ENCODE measurements at places on chromosomes 7 and 10. TPM values are rescaled to one million over a fixed set of nuclear protein-coding genes. Genes with fewer than 3 reads are reported as not detected.
A peak's percentile ranks its signal among the peaks of the same experiment; 100 is the strongest.

GRCh38 chr7:88302486-88302885, 4.2 kb downstream of the STEAP4 start:
- no peak for DNase-seq

- DNase-seq = no peak
These were observed 277.8 kb downstream of the EXOC4 start for GRCh38 chr7:133530682-133531081.

- DNase-seq = peak; percentile 69
These were observed 24.7 kb upstream of the MTPAP start for GRCh38 chr10:30373596-30374327.

- no peak for DNase-seq
These were observed 50.9 kb upstream of the SCIN start for GRCh38 chr7:12519682-12520009.

GRCh38 chr10:132835848-132836233, 49.9 kb upstream of the NKX6-2 start:
- DNase-seq = no peak

- DNase-seq = no peak
These were observed 93.2 kb upstream of the SAMD8 start for GRCh38 chr10:75018251-75018650.

- DNase-seq = no peak
These were observed 4.1 kb upstream of the BMPER start for GRCh38 chr7:33901199-33901598.

GRCh38 chr7:141534757-141535737, 16.2 kb upstream of the AGK start:
- no peak for DNase-seq

DNA sequence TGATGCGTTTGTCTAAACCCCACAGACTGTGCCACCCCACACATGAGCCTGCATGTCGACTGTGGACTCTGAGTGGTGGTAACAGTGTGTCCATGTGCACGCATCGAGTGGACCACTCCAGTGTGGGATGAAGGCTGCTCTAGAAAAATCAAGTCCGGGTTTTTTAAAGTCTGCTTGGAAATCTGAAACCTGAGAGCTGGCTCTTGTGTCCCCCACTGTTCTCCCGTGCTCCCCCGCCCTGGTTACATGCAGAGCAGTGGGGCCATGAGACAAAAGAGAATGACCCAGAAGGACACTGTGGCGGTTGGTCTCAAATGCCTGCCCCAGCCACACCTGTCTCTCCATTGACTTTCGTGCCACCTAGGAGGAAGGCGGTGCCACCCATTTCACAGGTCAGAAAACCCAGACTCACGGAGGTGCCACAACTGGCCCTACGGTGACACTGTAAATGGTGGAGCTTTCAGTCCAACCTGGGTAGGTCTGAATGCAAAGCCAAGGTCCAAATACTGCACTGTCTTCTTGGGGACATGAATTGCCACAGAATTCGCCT, 27.3 kb upstream of the PWWP2B start:
- DNase-seq = no peak

- DNase-seq = no peak
These were observed 20.7 kb downstream of the OR13A1 start for GRCh38 chr10:45294681-45295080.

GRCh38 chr10:68537796-68538195, 10.5 kb upstream of the SLC25A16 start:
- DNase-seq = no peak

DNA sequence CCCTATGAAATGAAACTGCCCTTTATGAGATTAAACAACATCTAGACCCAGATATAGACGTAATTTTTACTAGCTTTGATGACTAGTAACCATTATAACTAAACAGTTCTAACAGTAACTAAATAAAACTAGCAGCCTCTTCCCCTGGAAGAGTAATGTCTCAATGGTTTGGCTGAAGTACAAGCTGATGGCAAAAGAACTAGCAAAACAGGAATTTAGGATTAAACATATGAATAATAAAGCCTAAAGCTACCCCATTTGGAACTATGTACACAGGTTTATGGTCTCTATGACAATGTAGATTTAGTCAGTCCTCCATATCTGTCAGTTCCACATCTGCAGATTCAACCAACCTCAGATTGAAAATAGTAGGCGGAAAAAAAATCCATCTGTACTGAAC, 6.4 kb downstream of the DPY19L1 start:
- DNase-seq = no peak

- no peak for DNase-seq
These were observed 134.6 kb downstream of the FAM204A start for GRCh38 chr10:118207470-118208007.

GRCh38 chr7:91620827-91621226, 259.7 kb downstream of the MTERF1 start:
- DNase-seq = no peak

DNA sequence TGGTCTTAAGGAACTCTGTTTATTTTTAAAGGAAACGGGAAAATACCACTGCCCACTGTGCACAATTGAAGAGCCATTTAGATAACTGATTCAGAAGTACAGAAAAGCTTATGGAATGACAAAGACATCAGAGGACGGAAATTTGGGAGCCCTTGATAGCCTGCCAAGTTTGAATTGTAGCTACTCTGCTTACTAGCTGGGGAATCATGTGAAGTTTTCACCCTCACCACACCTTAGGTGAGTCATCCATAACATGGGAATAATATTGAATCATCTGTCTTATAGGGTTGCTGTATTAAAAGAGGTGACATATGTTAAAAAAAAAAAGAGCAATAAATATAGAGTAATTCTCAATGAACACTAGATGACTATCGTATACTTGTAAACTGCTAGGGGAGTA, 1104.2 kb downstream of the GATA3 start:
- DNase-seq = no peak

DNA sequence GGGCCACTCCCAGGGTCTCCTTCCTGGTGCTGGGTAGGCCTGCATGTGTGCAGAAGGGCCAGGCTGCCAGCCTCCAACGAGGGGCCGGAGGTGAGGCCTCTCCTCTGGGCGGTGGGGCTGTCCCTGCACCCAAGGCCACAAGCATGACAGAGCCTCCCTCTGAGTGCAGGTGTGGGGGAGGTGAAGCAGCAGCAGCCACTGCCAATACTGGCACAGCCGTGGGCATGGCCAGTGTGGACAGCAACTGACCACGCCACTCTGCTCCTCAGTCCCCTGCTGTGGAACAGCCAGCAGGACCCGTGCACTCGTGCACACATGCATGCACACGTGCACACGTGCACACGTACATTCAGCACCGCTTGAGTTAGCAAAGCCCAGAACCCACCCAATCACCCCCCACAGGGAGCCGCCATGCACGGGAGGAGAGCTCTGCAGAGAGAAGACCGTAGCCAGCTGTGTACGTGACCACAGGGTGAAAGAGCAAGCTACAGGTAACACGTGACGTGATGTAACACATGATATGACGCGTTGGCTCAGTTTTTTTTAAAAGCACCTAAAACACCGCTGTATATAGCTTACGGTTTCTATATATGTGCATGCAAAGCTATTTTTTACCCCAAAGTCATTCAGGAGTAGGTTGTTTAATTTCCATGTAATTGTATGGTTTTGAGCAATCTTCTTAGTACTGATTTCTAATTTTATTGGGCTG, 23.1 kb downstream of the PAPOLB start:
- no peak for DNase-seq

- DNase-seq = no peak
These were observed 13.6 kb downstream of the CPA1 start for GRCh38 chr7:130393841-130394411.

DNA sequence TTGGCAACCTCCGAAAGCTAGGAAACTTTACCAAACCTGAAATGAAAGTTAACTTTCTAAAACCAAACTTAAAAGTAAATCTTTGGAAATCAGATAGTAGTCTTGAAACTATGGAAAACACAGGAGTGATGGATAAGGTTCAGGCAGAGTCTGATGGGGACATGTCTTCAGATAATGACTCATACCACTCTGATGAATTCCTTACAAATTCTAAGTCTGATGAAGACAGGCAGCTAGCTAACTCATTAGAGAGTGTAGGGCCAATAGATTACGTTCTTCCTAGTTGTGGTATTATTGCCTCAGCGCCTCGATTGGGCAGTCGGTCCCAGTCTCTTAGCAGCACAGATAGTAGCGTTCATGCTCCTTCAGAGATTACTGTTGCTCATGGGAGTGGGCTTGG, 45.9 kb downstream of the MCMBP start:
- DNase-seq = no peak

GRCh38 chr10:103748020-103748419, 107.4 kb downstream of the SH3PXD2A start:
- DNase-seq = peak; percentile 80

DNA sequence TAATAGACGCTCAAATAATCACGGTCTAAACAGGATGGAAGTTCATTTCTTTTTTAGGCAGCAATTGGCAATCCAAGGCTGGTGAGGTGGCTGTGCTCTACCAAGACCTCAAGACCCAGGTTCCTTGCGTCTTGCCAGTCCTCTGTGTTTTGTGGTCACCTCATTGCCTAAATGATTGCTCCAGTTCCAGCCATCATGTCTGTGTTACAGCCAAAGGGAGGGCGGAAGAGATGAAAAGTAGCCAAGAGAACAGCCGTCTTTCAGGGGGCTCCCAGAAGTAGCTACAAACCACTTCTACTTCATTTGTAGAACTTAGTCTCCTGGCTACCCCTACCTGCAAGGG, 19.2 kb upstream of the C10orf67 start:
- DNase-seq = no peak

- no peak for DNase-seq
These were observed 78.3 kb downstream of the MMRN2 start for GRCh38 chr10:86878983-86879713.

DNA sequence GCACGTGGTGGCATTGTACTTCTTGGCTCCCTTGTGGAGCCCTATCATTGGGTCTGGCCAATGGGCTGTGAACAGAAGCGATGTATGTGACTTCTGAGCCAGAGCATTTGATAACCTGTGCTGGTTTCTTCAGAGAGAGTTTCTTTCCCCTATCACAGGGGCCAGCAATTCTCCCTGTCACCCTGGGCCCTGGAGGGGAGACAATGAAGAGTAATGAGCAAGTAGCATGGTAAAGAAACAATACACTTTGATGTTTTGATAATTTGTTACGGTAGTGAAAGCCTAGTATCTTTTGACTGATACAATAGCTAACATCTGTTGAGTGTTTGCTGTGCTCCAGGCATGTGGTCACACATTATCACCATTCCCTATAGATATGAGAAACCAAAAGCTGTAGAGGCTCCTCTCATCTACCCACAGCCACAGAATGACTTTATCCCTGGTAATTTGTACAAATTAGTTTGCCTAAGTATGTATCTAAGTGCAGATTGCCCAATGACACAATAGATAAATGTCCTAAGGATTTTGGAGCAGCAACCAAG, 113.4 kb upstream of the SVIL start:
- DNase-seq = no peak

DNA sequence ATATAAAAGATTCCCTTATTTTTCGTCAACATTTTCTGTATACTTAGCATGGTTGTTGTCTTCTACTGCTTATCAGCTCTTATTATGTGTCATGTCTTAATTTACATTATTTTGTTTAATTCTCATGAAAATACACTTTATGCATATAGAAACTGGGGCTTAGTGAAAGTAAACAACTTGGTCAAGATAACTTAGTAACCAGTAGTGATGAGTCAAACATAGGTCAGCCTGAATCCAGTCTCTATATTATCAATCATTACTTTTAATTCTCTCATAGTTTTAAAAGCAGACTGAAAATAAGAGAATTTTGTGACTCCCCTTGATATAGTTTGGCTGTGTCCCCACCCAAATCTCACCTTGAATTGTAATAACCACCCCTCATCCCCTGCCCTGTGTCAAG, 119.6 kb upstream of the TPK1 start:
- no peak for DNase-seq

DNA sequence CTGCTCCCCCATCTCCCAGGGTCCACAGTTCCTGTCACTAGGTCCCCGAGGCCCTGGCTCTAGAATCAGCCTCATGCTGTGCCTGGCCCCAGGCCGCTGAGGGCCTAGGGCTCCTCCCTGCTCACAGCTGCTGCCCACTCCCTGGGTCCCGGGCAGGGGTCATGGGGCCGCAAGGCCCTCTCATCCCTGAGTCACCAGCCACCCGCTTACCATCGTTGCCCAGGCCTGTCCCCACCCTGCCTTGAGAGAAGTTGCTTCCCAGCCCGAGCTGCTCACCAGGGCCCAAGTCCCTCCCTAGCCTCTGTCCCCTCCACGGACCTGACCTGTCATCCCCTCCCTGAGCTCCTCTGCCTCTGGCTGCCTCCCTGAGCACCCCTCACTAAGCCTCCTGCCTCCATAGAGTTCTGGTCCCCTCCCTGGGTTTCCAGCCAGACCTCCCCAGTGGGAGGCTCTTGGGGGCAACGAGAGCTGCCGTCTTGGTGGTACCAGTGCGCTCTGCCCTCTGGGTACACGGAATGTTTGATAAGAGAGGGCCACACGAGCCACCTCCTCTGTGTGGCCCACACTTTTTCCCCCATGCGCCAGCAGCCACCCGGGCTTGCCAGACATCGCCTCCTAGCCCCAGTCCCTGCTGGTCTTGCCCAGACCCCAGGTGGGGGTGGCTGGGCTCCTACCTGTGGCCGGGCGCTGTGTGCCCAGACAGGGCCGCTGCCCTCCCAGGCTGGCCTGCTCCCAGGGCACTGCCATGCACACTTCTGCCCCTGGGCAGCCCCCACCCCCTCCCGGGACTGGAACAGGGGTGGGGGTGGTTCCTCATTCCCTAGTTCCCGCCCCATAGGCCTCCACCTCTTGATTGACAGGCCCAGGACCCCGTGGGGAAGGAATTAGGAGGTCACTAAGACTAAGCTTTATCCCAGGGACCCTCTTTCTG, 21.3 kb downstream of the MLXIPL start:
- DNase-seq = no peak

DNA sequence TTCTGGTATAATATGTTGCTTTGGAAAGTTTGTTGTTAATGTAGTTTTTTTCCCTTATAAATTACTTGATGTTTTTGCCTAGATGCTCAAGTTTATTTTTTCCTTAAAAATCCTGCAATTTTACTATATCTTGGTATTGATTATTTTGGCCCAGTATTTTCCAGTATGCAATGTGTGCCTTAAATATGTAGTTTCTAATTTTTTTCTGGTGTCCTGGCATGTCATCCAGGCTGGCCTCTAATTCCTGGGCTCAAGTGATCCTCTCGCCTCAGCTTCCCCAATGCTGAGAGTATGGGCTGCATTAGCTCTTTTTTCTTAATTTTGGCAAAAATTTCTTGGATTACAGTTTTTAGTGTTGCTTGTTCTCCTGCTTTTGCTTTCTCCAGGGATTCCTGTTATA, 57.6 kb downstream of the BMPR1A start:
- no peak for DNase-seq

GRCh38 chr10:36469585-36469984, 655.8 kb upstream of the ANKRD30A start:
- no peak for DNase-seq

The CALHM3 gene
- 0.48 TPM for total RNA-seq

The SPDYE18 gene
- total RNA-seq = 1.4 TPM

The OIT3 gene
- not detected for total RNA-seq

The TBRG4 gene
- 98.8 TPM for total RNA-seq

The SPDYE6 gene
- total RNA-seq = 0.13 TPM

The HOGA1 gene
- total RNA-seq = not detected

The GSTO2 gene
- total RNA-seq = 0.88 TPM

The CALHM1 gene
- 0.58 TPM for total RNA-seq

The HOXA6 gene
- not detected for total RNA-seq

The PSD gene
- 1.4 TPM for total RNA-seq

The HOXA7 gene
- not detected for total RNA-seq

The MYOZ1 gene
- total RNA-seq = not detected

The TMEM106B gene
- total RNA-seq = 31.2 TPM

The OR2A5 gene
- not detected for total RNA-seq

The LMTK2 gene
- total RNA-seq = 11.6 TPM

The NPFFR1 gene
- not detected for total RNA-seq

The OR9A2 gene
- not detected for total RNA-seq

The TRDMT1 gene
- total RNA-seq = 12.3 TPM
